ENCODE measurements at places on chromosomes 12 and 14.

GRCh38 chr12:56928262-56928661 is 5.9 kb downstream of the SDR9C7 start:
- no peak for DNase-seq

- no peak for DNase-seq
Measured at GRCh38 chr12:119363490-119363889, 29.0 kb downstream of the CCDC60 start.

- DNase-seq: no peak
Measured at GRCh38 chr12:101792046-101792931, 38.5 kb downstream of the GNPTAB start.

- DNase-seq: no peak
Measured at GRCh38 chr12:91357381-91357780, 174.8 kb upstream of the DCN start.

- no peak for DNase-seq
Measured at GRCh38 chr12:114368685-114369452, 37.1 kb downstream of the TBX5 start.

DNA sequence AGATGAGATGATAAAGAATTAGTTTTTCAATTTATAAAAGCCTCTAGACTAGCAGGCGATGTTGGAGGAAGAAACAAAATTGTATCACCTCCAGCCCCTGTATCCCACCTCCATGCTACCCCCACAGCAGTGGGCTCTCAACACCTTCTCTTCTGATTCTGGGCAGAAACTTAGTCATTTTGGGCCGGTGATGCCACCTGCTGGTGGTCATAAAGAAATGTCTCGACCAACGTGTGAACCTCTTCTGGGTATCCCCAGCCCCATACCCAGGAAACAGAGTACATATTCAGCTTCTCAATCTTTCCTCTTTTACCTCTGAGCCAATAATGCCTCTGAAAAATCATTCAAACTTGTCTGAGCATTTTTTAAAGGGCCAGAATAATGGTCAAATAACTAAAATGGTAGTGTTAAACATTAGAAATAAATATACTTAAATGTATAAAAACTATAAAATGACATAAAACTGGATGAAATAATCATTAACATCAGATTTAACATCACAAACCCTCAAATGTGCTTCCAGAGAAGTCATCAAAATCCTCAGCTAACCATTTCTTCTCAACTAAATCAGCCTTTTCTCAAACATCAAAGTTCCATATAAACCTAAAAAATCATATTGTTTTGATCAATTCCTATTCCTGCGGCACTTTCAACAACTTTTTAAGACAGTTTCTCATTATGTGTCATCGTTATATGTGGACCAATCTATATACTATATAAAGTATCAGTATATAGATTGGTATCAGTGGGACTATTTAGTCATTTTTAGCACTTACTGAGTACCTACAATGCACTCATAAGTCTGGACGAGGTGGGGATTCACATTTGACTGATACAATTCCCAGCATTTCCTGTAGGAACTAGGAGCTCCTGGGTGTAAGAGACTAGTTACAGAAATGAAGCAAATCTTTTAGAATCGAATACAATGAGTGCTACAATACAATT is 69.4 kb downstream of the ATXN2 start:
- DNase-seq: no peak

- DNase-seq: no peak
Measured at GRCh38 chr14:99575043-99576023, 28.7 kb downstream of the CCDC85C start.

DNA sequence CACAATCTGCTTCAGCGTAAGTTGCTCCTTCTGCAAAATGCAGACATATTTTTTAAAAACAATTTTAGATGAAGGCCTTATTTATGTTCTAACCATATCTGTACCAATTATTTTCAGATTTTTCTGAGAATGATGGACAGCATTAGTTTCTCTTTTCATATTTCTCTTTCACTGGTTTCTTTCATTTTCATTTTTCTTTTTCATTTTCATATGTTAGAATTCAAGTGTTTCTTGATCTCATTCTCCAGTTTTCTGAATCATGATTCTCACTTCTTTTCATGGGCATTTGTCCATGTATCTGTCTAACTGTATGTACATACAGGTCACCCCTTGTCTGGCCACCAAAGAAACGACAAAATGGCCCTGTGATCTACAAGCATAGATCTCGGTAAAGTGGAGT is 346.6 kb downstream of the NAV3 start:
- no peak for DNase-seq

GRCh38 chr12:32034045-32034444 is 72.6 kb upstream of the BICD1 start:
- no peak for DNase-seq

- DNase-seq: no peak
Measured at GRCh38 chr14:61211476-61212255, 69.5 kb downstream of the TMEM30B start.

- DNase-seq: no peak
Measured at GRCh38 chr14:56126637-56126913, 8.4 kb downstream of the PELI2 start.

- DNase-seq: no peak
Measured at GRCh38 chr12:91343010-91343409, 160.4 kb upstream of the DCN start.

- DNase-seq: no peak
Measured at GRCh38 chr12:54294953-54295566, 5.8 kb downstream of the NFE2 start.

- no peak for DNase-seq
Measured at GRCh38 chr14:57266065-57266464, 2.6 kb downstream of the EXOC5 start.

DNA sequence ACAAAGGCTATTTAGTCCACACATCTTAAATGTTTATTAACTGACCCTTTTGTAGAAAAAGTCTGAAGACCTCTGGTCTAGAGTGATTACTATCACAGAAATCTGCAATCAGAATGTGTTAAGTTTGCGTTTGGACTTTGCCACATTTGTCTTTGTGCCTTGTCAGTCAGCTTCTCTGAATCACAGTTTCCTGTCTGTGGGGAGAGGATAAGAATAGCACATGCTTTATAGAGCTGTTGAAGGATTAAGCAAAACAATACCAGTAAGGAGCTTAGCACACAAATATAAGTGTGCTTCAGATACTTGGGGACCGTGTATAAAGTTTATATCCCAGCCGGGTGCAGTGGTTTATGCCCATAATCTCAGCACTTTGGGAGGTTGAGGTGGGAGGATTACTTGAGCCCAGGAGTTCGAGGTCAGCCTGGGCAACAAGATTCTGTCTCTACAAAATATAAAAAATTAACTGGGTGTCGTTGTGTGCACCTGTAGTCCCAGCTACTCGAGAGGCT is 63.0 kb upstream of the BTG1 start:
- DNase-seq: no peak

GRCh38 chr12:131093971-131094830 is 140.5 kb downstream of the ADGRD1 start:
- no peak for DNase-seq

GRCh38 chr14:35940291-35940690 is 114.2 kb downstream of the BRMS1L start:
- DNase-seq: no peak

DNA sequence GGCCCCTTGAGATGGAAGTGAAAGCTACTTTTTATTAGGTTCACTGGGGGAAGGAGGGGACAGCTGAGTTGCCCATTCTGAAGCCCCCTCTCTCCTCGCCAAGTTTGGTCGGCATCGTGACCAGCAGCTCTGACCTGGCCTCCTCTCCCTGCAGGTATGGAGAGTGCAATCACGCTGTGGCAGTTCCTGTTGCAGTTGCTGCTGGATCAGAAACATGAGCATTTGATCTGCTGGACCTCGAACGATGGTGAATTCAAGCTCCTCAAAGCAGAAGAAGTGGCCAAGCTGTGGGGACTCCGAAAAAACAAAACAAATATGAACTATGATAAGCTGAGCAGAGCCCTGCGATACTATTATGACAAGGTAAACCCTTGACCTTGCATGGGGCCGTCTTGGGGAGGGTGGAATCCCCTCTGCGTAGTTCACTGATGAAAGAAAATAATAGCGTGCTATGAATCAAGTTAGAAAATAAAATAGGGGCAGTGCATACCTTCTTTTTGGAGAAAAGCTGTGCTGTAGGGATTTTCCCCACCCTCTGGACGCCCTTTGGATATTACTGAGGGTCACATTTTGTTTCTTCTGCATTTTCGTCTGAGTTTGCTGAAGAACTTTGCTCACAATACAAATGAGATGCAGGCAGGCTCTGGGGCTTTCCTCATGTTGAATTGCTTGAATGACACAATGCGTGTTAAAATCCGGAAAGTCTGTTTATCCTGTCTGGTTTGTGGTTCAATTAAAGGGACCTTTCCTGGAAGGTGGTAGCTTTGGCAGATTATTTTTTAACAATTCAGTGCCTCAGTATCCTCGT is 29.4 kb downstream of the ELK3 start:
- no peak for DNase-seq

GRCh38 chr12:18580706-18581105 is 157.1 kb downstream of the PLCZ1 start:
- DNase-seq: peak; percentile 5

DNA sequence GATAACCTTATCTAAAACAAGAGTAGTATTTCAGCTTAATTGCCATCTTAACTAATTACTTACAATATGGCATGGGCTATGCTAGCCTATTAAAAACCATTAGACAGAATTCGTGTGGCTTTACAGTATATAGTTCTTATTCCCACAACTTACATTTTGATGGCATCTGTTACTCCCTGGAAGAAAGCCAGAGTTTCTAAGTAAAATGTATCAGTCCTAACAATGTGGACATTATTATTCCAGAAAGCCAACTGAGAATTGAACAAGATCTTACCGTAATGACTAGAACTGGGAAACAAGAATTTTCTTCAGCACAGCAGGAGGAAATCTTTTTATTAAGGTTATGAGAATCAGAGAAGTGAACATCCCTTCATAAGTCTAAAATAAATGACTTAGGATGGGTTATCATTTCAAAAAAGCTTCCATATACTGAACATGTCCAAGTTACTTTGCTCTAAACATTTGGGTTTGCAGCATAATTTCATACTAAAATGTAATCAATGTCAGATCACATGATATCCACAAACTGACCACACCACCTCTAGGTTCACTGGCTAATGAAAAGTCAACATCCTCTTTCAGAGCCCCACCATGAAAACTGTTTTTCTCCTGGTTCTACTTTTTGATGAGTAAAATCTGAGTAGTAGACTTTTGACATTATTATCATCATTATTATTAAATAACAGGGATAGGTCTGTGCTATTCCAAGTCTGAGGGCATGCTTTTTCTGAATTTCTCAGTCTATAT is 179.7 kb downstream of the SSPN start:
- DNase-seq: no peak

DNA sequence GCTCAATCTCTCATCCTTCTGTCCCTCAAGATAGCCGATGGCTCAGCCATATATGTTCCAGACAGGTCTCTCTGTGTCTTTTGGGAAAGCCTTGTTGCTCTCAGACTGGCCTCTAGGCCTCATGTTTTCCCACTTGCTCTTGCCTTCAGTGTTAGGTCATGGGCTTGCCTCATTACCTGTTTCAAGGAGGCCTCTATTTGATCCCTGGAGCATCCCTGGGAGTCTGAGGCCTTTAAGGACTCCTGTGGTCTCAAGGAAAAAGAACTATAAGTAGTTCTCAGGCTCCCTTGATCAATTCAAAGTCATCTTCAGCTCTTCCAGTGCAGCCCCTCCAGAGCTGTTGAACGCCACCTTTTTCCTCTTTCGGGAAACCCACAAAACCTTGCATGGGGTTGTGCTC is 47.9 kb downstream of the NTF3 start:
- DNase-seq: no peak

GRCh38 chr14:94162466-94162865 is 11.7 kb upstream of the PPP4R4 start:
- no peak for DNase-seq

DNA sequence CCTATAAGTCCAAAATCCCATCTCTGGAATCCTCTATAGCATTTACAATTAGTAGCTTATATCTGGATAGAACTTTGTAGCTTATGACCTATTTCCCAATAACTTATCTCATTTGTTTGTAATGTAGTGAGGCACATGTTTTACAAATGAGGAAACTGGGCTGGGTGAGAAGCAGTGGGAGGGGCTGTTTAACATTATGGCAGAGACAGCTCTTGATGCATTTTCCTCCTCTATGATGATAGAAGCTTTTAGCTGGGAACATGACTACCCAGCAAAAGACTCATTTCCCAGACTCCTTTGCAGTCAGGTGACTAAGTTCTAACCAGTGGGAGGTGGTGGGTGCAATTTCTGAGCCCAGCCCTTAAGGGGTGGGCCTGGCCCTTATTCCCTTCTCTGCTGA is 179.7 kb downstream of the TTC8 start:
- no peak for DNase-seq

DNA sequence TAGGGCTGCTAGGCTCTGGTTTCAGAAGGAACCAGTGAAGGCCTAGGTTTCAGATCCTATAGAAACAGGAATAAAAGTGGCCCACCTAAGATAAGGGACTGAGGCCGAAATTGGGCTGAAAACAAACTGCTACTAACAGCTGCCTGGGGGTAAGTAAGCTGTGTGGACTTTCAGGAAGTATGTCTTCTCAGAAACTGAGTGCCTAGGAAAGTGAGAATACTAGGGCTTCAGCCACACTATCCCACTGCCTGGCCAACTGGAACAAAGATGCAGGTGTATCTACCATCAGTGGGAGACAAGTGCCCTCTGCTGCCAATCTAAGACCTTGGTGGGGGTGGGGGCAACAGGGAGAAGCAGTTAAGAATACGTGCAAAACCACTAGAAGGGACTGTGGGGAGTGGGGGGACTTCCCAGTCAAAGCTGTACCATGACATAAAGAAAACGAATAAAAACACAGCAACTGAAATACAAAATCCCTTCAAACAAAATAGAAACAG is 82.5 kb downstream of the MED13L start:
- no peak for DNase-seq

Data from urinary bladder (tissue), 4 donors.